Body of pancreas (tissue), 4 donors: ENCODE measurements at places on chromosomes 4 and X. TPM values are rescaled to one million over a fixed set of nuclear protein-coding genes. Genes with fewer than 3 reads are reported as not detected.

DNA sequence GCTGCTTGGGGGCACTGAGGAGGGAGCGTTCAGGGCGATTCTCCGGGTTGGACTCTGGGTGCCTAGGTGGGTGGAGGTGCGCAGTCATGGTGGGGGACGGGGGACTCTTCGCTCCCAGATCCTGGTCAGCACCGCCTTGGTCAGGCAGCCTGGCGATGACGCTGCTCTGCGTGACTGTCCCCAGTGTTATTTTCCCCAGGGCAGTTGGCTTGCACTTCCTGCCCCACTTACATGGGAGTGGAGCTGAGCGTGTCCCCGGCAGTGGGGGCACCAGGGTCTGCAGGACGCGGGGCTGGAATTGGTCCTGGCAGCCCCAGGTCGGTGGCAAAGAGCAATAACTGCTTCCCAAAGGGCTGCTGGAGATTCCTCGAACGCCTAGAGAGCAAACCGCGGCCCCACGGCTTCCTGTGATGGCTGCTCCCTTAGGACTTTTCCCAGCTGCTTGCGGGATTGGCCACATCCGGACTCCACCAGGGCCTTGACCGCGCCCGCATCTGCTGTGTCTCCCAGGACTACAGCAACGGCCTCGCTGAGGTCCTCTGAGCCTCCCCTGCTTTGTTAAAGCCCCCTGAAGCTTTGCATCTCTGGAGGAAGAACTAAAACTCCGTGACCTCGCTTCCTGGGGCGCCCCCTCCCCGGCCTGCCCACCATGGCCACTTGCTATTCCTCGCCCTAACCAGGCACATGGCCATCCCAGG lies 35.3 kb upstream of the GPR78 start:
- H3K27ac ChIP-seq = no peak overlapping the region
- no peaks in the 10 kb centered on the region for H3K27me3 ChIP-seq
- H3K4me1 ChIP-seq = no peaks in the 10 kb centered on the region
- no peak overlapping the region for H3K4me3 ChIP-seq
- no peak for DNase-seq

DNA sequence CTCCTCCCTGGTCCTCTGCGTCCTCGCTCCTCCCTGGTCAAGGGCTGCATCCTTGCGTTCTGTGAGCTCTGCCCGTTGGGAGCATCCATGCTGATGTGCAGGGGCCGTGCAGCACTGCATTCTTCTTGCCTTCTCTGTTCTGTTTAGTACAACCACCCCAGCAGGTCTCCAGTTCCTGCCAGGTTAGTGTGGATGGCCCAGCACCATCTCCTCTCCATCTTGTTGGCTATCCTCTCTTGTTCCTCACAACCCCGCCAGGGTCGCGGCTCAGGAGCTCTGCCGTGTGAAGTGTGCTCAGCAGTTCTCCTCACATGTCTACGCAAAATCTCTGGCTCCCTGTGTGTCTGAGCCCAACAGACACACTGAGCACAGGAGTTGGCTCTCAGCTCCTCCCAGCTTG lies 10.4 kb upstream of the MAEA start:
- no peak overlapping the region for H3K4me3 ChIP-seq
- H3K27ac ChIP-seq = no peak overlapping the region
- H3K36me3 ChIP-seq = no peaks in the 10 kb centered on the region
- DNase-seq = no peak
- H3K27me3 ChIP-seq = no peaks in the 10 kb centered on the region

- no peak overlapping the region for H3K27ac ChIP-seq
- no peaks in the 10 kb centered on the region for H3K36me3 ChIP-seq
- H3K27me3 ChIP-seq = no peaks in the 10 kb centered on the region
- H3K4me1 ChIP-seq = peaks cover 5% of the 10 kb centered on the region
- no peak overlapping the region for H3K4me3 ChIP-seq
Observed at GRCh38 chr4:64876021-64876420, 466.8 kb upstream of the TECRL start.

DNA sequence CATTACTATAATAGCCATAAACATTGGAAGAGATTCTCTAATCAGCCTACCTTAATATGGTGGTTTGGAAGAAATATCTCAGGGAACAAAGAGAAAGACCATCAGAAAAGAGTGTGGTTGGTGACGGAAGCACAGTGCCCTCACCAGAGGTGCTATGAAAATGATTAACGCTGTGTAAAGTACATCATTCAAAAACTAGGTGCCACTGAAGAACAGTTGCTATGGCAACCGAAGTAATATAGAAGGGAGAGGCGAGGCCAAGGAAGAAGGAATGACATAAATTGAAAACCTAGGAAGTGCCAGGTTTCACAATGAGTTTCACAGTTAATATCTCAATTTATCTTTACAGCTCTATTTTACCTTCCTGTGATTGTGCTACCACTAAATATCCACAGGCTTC lies 57.0 kb upstream of the ARSJ start:
- H3K4me1 ChIP-seq = peaks cover 5% of the 10 kb centered on the region
- H3K4me3 ChIP-seq = no peak overlapping the region
- DNase-seq = no peak
- no peaks in the 10 kb centered on the region for H3K27me3 ChIP-seq

- peak; percentile 88 for DNase-seq
- no peaks in the 10 kb centered on the region for H3K36me3 ChIP-seq
- H3K27me3 ChIP-seq = no peaks in the 10 kb centered on the region
Observed at GRCh38 chr4:183571350-183571941, 66.6 kb downstream of the ING2 start.

The SMARCA1 gene
- total RNA-seq = 25.4 TPM
